ENCODE measurements at places on chromosomes 3 and 15. TPM values are rescaled to one million over a fixed set of nuclear protein-coding genes. Genes with fewer than 3 reads are reported as not detected.

DNA sequence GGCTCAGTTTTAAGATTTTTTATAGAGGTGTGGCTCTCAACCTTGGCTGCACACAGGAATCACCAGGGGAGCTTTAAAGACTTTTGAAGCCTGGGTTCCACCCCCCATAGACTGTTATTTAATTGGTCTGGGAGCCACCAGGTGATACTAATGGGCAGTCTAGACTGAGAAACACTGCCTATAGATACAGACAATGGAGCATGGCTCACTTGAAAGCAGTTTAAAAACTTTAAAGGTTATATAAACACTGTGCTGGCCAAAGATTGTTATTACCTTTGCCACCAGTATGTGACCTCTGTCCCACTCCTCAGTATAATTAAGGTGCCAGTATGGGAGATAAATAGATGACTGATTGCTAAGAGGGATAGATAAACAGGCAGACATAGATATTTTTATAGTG, 3.8 kb downstream of the GOLIM4 start:
- DNase-seq: no peak

GRCh38 chr3:63588895-63589294, 63.6 kb upstream of the SNTN start:
- no peak for DNase-seq

Gene COLQ
- 3.1 TPM for total RNA-seq

DNA sequence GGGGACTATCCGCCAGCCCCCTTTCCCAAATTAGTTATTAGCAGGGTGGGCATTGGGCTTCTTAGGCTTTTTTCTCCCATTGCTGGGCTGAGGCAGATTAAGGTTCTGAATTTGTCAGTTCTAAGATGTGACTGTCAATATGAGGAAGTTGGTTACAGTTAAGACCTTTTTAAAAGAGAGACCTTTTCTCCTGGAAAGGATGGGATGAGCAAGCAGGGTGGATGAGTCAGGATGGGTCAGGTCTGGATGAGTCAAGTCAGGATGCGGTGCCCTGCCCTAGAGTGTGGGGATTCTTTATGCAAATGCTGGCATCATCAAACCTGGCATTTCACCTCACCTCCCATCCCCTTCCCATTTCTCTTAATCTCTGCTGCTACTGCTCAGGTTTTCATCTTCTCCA, 1.9 kb downstream of the AEN start:
- DNase-seq: no peak

GRCh38 chr15:57357799-57358198, 18.5 kb upstream of the CGNL1 start:
- no peak for DNase-seq

Gene MINDY2
- 38.2 TPM for total RNA-seq

Gene ST8SIA2
- total RNA-seq: 0.57 TPM

- no peak for DNase-seq
Measured at GRCh38 chr3:80526153-80526552, 758.4 kb upstream of the ROBO1 start.

- DNase-seq: no peak
Measured at GRCh38 chr15:72592676-72593075, 61.8 kb upstream of the GOLGA6B start.

- no peak for DNase-seq
Measured at GRCh38 chr3:125240496-125240895, 27.9 kb upstream of the SLC12A8 start.

GRCh38 chr3:121724130-121724529, 25.4 kb downstream of the GOLGB1 start:
- no peak for DNase-seq

- no peak for DNase-seq
Measured at GRCh38 chr3:136938334-136938733, 19.4 kb upstream of the IL20RB start.

Gene NAALADL2
- 3.8 TPM for total RNA-seq

DNA sequence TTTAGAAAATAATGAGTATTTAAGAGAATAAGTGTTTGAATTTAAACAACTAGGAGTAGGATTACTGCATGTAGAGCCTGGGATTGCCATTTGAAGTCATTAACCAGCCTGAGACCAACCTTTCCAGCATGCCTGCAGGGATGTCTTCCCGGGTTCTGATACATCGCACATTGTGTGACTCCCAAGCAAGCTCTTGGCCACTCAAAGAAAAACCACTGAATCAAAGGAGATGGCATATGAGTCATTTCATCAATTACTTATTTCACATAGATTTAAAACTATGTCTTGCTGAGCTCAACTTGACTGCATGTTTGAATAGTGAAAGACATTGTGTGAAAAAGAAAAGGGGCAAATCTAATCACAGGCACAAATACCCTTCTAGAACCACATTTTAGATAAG, 15.0 kb upstream of the THBS1 start:
- DNase-seq: no peak

GRCh38 chr3:184259396-184259877, 1.9 kb downstream of the CAMK2N2 start:
- no peak for DNase-seq

Gene LRRN1
- 3.3 TPM for total RNA-seq

DNA sequence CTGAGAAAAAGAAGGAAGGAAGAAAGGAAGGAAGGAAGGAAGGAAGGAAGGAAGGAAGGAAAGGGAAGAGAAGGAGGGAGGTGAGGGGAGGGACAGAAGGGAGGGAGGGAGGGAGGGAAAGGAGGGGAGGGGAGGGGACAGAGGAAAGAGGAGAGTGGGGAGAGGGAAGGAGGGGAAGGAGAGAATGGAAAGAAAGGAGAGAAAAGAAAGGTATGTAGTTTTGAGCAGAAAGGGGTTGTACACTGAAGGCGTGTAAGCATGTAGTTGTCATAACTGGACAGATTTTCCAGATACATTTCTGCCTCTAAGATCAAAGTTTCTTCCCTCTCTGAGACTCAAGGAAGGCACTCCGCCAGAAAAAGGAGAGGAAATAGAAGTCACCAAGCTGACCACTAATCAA, 113.4 kb upstream of the KBTBD8 start:
- no peak for DNase-seq

DNA sequence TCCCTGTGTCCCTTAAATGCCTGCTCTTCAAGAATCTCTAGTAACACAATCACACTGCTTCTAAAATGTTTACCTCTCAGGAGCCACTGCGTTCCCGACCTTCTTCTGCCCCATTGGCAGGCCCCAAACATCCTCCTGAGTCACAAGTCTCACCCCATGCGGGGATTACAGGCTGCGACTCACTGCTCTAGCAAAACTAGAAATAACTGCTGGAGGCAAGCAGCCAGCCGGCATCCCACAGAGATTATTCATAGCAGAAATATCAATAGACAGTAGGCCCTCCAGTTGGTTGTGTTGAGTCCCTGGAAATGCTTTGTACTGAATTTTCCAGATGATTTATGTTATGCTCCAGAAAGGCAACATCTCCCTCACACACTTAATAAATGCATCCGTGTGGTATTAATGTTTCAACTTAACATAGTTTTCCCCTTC, 64.8 kb downstream of the RFTN1 start:
- DNase-seq: no peak

- DNase-seq: no peak
Measured at GRCh38 chr3:13595485-13595884, 46.6 kb downstream of the FBLN2 start.

GRCh38 chr3:187807086-187807862, 62.0 kb upstream of the BCL6 start:
- DNase-seq: no peak

- DNase-seq: no peak
Measured at GRCh38 chr3:33358172-33358781, 81.0 kb downstream of the FBXL2 start.

Gene ELL3
- 7.7 TPM for total RNA-seq

Gene C2CD4A
- not detected for total RNA-seq

Gene C3orf20
- total RNA-seq: not detected

GRCh38 chr15:64877435-64877834, 34.3 kb upstream of the ANKDD1A start:
- no peak for DNase-seq

Gene IL12A
- 1.1 TPM for total RNA-seq

DNA sequence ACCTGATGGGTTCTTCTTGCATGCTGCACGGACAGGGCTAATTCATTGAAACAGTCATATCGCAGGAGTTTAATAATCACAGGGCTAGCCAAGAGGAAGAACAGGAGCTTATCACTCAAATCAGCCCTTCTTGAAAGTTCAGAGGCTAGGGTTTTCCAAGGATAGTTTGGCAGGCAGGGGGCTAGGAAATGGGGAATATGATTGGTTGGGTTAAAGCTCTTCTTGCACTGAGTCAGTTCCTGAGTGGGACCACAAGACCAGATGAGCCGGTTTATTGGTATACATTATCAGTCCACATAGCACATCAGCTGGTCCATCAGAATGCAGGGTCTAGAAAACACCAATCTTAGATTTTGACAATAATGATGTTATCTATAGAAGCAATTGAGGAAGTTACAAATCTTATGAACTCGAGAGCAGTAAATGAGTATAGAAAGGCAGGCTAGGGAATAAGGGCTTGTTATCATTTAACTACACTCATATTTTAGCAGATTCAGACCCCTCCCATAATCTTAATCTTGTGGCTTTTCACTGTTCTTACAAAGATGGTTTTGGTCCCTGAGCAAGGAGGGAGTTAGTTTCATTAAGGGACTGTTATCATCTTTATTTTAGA, 58.1 kb upstream of the SLC25A36 start:
- DNase-seq: peak; percentile 70

GRCh38 chr3:89525609-89526008, 418.2 kb downstream of the EPHA3 start:
- DNase-seq: no peak

DNA sequence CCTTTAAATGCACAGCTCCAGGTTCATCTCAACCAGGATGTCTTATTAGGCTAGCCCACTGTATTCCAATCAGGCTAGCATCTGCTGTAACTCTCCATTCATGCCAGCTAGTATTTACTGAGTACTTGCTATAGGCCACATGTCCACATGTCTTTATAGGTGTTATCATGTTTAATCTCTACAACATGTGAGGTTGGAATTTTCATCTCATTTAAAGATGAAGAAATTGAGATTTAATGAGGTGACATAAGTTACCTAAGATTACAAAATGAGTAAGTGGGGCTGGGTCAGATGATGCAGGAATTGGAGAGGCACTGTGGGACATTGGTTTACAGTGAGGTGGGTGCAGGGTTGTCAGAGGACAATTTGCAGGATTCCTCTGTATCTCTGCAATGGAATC, 2.9 kb downstream of the IFT122 start:
- no peak for DNase-seq

Gene CYFIP1
- total RNA-seq: 86.8 TPM

Gene FEZF2
- not detected for total RNA-seq

DNA sequence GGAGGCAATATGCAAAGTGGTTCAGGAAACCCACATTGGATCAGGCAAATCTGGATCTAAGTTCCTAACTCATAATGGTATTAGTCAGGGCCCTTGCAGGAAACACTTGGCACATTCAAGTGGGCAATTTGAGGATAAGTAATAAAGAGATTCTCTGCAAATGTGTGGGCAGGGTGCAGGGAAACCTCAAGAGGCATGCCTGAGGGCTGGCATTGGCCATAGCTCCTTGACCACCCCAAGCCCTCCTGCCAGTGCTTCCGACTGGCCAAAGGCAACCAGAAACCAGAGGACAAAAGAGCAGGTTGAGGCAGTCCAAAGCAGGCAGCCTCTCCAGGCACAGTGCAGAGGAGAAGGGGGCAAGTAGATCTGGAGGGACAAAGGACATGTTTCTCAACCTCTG, 130.8 kb upstream of the SNTN start:
- no peak for DNase-seq

Gene ATP13A4
- 0.39 TPM for total RNA-seq

Gene TOPAZ1
- not detected for total RNA-seq

DNA sequence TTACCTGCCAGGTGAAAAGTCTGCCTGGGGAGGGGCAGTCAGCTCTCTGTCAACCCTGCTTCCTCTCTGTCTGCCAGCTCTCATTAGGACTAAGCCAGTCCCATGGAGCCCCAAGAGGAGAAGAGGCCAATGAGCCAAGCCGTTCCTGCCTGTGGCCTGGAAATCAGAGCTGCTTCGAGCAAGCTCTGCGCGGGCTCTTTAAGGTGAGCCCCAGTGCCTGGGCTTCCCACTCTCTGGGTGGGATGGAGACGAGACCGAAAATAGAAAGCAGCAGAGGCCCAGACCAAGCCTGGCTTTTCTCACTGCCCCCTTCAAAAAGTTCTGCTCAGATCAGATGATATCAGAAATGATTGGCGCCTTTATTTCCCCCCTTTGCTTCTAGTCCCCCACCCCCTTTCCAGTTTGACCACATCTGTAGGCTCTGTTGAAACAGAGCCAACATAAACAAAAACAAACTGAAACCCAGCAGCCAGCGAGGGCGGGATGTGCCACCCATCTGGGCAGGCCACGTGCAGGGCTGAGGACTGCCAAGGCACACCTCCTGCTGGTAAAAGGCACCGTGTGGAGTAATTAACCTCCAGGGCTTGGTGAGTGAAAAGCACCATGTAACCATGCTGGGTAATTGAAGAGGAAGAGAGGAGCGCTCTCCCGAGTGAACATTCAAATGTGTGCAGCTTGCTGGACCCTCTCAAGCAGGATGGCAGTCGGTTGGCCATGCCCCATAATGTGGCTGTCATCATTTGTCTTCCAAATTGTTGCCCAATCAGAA, 471.0 kb upstream of the PROK2 start:
- no peak for DNase-seq

Gene PBRM1
- 99.3 TPM for total RNA-seq

GRCh38 chr3:78277801-78278200, 1237.9 kb downstream of the ROBO2 start:
- DNase-seq: no peak

Gene ZNF385D
- total RNA-seq: 8.1 TPM

GRCh38 chr15:53312707-53313106, 446.8 kb downstream of the WDR72 start:
- DNase-seq: no peak

DNA sequence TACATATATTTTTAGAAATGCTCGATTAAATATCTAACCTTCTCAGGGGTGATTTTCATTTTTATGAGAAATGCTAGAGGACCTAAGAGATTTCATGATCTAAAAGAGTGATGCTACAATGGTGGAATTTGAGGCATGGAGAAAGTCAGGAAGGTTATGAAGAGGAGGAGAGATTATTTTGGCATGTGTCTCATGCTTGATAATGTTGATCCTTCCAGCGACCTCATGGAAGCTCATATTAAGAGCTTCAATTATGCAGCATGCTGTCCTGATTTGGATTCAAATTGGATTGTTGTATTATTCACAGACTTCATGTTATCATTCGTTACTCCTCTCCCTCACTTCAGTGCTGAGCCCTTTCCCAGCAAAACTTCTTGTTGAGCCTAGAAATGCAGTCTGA, 112.5 kb downstream of the RAP2B start:
- no peak for DNase-seq

Gene PSTPIP1
- 8.0 TPM for total RNA-seq

GRCh38 chr3:128113817-128114794, 9.5 kb downstream of the RUVBL1 start:
- no peak for DNase-seq

GRCh38 chr3:9021271-9022009, 58.2 kb upstream of the RAD18 start:
- DNase-seq: no peak

DNA sequence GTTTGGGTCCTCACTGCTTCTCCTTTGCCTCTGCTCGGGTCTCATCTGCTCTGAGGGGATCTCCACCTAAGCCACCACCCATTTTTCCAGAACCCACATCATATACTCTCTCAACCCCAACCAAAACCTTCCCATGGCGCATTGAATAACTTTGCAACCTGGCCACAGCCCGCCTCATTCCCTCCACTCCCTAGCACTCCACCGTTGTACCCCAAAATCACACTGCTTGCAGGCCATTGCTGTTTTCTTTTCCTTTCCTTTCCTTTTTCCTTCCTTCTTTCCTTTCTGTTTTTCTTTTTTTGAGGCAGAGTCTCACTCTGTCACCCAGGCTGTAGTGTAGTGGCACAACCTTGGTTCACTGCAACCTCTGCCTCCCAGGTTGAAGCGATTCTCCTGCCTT, 3.1 kb upstream of the VPS18 start:
- no peak for DNase-seq

- DNase-seq: peak; percentile 97
Measured at GRCh38 chr15:43105778-43106485, at the start of gene UBR1. TSS of gene UBR1 (minus strand) at chr15:43106038. CDS start at chr15:43106022, 16 bp downstream.
